ENCODE measurements at places on chromosomes 2 and 18.

GRCh38 chr18:44944461-44944860, 263.8 kb downstream of the SETBP1 start:
- no peak for DNase-seq

- DNase-seq: no peak
Observed at GRCh38 chr2:205698286-205699268, 16.3 kb downstream of the NRP2 start.

DNA sequence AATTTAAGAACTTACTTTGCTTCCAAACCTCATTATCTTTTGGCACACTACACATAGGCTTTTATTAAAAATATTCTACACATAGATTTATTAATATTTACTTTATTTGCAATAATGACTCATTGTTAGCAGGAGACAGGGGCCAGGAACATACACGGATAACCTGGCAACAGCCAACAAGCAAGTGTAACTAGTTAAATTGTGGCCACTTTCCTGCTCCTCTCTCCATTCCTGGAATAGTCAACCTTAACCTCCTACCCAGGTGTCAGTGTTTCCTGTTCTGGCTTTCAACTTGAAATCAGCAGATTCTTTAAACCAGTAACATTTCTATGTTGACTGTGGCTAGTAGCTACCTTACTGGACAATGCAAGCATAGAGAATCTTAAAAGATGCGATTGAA, 26.5 kb downstream of the ACVR1 start:
- DNase-seq: no peak

DNA sequence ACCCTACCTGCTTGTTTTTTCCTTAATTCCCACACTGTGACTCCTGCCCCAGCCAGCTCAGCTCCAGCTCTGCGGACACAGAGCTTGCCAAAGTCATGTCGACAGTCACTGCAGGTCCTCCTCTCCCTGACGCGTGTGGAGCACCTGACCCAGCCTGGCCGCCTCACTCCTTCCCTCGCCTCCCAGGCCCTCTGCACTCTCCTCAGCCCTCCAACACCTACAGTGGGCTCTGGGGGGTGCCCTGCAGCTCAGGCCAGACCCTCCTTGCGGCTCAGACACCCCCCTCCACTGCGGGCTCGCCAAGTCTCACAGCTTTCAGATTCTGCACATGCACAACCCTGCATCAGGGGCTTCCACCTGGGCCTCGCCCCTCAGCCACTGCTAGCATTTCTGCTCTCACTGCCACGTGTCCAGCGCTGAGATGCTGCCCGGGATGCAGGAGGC, 68.3 kb downstream of the NDUFA10 start:
- no peak for DNase-seq

DNA sequence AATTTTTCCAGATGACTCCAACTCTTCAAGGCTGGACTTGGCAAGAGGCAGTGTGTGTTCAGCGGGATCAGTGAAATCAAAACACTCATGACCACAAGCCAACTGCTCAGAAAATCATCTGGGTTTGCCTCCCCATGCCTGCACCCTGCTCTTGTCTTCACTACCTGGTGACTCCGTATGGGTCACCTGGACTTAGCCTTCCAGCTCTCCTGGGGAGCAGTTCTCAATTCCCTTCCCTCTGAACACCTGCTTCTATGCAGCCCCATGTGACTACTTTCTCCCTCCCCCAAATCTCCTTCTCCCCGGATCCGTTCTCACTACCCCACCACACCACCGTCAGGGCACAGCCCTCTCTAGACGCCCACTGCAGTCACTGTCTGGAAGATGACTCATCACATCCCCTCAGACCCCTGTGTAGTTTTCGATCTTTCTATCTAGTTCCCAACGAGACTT, 130.2 kb upstream of the ID2 start:
- DNase-seq: no peak

GRCh38 chr2:141878016-141878415, 252.8 kb downstream of the LRP1B start:
- DNase-seq: no peak

DNA sequence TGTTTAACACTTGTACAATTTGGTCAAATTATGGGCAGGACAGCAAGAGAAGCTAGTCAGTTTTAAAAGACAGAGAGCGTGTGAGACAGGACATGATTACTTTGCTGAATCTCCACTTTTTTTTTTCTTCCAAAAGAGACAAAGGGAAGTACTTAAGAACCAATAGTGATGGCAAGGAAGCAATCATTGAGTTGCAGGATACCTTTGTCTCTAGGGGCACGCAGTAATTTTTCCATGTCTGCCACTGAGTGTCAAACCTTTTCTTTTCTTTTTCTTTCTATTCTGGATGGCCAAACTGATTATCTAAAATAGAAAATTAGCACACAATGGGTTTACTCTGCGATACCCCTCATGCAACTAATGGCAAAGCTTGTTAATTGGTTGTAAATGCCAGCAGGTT, 533.0 kb downstream of the PLCL1 start:
- DNase-seq: no peak

Measured in D721Med (cell line).